Tongue (tissue), 3 donors: ENCODE measurements at places on chromosomes 12 and 14. TPM values are rescaled to one million over a fixed set of nuclear protein-coding genes. Genes with fewer than 3 reads are reported as not detected.
A peak's percentile ranks its signal among the peaks of the same experiment; 100 is the strongest.

GRCh38 chr14:105023144-105023543 lies 2.3 kb upstream of the CDCA4 start:
- no peak for DNase-seq

GRCh38 chr14:21241218-21241819 lies 27.9 kb downstream of the HNRNPC start:
- DNase-seq = peak; percentile 40

DNA sequence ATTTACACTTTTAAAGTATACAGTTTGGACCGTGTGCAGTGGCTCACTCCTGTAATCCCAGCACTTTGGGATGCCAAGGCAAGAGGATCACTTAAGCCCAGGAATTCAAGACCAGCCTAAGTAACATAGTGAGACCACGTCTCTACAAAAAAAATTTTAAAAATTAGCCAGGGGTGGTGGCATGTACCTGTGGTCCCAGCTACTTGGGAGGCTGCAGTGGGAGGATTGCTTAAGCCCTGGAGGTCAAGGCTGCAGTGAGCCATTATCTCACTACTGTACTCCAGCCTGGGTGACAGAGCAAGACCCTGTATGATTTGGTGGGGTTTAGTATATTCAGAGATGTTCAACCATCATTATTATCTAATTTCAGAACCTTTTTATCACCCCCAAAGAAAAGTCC lies 4.7 kb downstream of the EIF4B start:
- DNase-seq = no peak

GRCh38 chr14:84323978-84324377 lies 1206.0 kb upstream of the FLRT2 start:
- DNase-seq = peak; percentile 66

DNA sequence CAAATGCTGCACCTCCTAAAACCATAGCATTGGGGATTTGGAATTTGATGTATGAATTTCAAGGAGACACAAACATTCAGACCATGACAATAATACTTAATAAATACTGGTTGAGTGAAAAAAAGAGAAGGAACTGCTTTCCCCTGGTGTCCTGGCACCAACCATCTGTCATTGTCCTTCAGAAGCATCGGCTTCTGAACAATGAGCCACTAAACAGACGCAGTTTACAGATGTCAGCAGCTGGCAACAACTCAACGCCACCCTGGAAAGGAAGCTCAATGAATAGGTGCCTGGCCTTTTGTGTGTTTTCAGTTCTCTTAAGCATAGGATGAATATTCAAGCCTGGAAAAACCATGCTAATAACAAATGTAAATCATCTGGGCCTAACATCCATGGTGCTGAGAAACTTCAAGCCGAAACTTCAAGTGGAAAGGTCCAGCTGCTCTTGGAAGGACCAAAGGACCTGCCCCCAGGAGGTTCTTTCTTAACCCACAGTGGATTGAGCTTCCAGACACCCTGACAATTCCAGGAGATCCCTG lies 101.3 kb downstream of the WIF1 start:
- peak; percentile 70 for DNase-seq

- DNase-seq = peak; percentile 7
These were observed 94.7 kb upstream of the KRR1 start for GRCh38 chr12:75606151-75606550.

DNA sequence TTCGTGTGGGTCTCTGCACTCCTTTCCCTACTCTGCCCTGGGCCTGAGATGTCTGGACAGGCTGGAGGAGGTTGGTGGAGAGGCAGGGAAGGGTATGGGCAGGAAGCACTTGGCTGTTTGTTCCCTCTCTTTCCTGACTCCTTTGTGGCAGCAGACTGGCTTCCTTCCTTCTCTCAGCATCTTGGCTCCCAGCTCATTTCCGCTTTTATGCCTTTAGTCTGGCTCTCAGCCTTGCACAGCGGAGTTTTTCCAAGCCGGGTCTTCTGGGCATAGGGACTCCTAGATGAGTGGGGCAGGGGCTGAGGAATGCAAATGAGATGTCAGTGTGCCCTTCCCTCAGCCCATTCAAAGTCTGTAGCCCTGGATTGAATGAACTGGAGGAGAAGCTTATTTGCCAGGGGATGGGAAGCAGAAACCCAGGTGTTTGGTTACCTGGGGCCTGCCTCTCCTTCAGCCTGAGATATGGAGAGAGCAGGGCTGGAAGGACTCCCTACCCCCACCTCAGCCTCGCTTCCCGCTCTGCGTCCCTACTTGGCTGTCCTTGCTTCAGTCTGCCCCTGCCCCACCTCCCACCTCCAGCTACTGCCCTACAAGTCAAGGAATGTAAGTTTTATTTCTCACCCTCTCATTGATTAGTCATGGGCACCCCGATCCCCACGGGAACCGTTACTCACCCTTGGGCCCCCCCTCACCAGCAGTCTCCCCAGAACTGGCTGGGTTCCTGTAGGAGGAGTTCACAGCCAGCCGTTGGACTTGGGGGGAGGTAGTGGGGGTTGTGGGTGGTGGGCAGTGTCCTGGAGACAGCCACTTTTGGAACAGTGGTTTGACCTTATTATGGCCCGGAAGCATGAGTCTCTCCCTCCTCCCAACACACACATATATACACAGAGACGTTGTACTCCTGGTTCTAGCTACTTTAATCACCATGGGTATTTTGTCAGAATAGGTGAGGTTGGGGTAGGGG lies 9.3 kb upstream of the ITGA5 start:
- DNase-seq = no peak

GRCh38 chr12:76777765-76778216 lies 13.9 kb downstream of the ZDHHC17 start:
- no peak for DNase-seq

Gene AKAP5
- total RNA-seq = 0.51 TPM

Gene MYO1H
- total RNA-seq = 0.51 TPM

Gene TMEM117
- total RNA-seq = 19.6 TPM
